ENCODE measurements at places on chromosomes 12 and 14. TPM values are rescaled to one million over a fixed set of nuclear protein-coding genes. Genes with fewer than 3 reads are reported as not detected.

GRCh38 chr14:94532447-94532846 is 23.2 kb upstream of the SERPINA12 start:
- no peak for DNase-seq

DNA sequence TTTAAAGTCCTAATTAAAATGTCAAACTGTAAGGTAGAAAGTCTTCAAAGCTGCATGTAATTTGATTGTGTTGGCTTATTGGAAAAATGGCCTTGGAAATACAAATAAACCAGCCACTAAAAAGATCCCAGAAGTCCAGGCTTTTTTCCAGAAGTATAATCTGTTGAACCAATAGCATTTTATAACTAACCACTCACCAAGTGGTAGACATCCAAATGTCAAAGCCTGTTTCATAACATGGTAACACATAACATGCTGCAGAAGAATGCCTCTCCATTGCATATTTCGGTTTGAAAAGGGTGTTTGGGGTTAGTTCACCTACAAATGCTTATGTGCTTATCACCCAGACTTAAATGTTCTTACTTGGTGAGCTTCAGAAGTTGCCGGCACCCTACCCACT is 183.7 kb upstream of the DIO2 start:
- no peak for DNase-seq

OR6C2 gene
- not detected for polyA plus RNA-seq

PHLDA1 gene
- 15.3 TPM for polyA plus RNA-seq

GRCh38 chr12:114668151-114668885 is 15.7 kb downstream of the TBX3 start:
- peak; percentile 82 for DNase-seq

GRCh38 chr12:45914090-45914489 is 76.3 kb downstream of the SCAF11 start:
- DNase-seq: no peak

CIT gene
- polyA plus RNA-seq: 3.7 TPM

SLC4A8 gene
- polyA plus RNA-seq: 1.1 TPM

DNA sequence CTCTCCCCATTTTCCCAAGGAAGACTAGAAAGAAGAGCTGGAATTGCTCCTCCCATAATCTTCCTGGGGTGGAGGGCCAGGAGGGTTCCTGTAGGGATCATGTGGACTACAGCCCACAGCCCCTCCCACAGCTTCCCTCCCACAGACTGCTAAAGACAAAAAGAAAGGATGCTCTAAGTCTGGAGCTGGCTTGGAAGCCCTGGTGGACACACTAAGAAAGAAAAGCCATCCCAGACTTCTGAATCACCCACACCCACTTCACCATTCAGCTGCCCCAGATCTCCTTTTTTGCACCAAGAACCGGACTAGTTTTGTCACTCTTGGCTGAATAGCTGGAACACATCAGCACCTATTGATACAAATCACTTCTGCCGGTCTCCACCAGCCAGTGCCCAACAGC is 56.8 kb upstream of the PLXNC1 start:
- DNase-seq: no peak

DNA sequence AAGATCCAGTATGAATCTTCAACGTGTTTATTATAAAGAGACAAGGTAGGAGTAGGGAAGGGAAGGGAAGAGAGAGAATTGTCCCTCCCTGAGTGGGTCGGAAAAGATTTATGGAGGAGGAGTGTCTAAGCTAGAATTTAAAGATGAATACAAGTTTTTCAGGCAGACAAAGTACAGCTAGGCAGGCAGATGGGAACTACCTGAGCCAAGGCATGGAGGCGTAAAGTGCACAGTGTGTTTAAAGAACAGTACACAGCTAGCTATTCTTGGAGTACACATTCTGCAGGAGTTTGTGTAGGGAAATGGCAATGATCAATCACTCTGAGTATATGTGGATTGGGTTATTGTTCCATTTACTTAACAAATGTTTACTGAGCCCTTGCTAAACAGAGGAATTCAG is 20.1 kb downstream of the PLEKHG7 start:
- DNase-seq: no peak

RTL1 gene
- not detected for polyA plus RNA-seq

DNA sequence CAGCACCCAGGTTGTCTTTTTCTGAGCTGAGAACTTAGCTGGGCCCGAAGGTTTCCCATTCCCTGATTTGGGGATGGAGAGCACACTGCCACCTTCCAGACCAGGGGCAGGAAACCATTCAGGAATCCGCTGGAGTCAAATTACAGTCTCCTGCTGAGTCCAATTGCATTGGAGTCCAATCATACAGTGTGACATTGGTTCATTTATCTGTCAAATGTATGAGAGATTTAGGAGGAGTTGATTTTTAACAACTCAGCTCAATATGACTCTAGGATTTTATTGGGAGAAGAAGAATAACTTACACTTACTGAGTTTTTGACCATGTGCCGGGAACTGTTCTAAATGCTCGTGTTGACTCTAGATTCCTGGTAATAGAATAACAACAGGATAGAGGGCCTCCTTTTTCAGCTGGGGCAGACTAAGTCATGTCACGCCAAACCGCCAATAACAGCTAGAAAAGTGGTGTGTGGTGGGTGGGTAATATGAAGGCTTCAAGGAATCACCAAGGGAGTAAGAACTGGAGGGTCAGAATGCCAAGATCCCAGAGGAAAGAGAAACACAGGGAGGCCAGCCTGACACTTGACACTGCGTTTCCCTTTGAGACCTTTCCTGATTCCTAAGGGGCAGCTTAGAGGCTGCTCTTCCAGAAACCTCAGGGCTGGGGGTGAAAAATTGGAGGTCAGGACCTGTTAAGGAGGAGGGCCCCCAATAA is 11.5 kb downstream of the SYNDIG1L start:
- no peak for DNase-seq

GRCh38 chr12:106984588-106985137 is 2.3 kb downstream of the MTERF2 start:
- DNase-seq: no peak

DNA sequence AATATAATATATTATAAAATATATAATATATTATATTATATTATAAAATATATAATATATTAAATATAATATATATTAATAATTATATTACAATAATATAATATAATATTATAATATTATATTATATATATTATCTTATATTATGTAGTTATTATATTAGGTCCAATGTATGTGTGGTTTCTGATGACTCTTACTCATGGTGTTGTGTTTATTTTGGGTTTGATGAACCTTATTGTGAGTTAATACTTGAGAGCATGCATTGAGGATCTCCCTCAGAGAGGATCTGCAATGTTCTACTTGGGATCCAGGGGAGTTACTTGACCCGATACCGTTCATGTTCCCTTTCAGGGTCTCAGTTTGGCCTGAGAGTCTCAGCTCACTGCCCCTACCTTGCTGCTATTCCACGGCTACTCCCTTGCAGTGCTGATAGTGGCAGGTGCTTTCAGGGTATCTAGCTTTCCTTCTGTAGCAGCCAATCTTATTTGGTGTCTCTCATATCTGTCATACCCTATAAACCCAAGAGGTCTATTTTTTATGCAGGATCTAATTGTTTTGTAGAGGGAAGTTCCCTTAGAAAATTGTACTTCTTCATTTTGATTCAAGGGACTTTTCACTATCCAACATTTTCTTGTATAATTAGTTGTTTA is 89.1 kb upstream of the ZDHHC17 start:
- DNase-seq: no peak

DNA sequence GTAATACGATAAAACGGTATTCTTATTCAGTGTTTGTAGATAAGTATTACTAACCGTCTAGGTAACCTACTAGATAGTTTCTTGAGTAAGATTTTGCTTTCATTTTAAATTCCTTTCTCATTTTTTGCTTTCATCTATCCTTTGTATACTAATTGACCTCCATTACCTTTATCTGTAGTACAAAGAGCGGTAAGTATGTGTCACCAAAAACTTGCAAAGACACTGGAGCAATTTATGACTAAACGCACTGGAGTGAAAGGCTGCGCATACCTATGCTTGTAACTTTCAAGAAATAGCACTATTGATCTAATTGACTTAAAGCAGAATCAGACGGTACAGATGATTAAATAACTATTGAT is 1.7 kb downstream of the ARHGAP5 start:
- peak; percentile 26 for DNase-seq

AHNAK2 gene
- polyA plus RNA-seq: 1.5 TPM

KLRK1 gene
- polyA plus RNA-seq: 0.50 TPM

- no peak for DNase-seq
Measured at GRCh38 chr14:104039214-104039613, 46.3 kb upstream of the ASPG start.

CCDC177 gene
- not detected for polyA plus RNA-seq

DNA sequence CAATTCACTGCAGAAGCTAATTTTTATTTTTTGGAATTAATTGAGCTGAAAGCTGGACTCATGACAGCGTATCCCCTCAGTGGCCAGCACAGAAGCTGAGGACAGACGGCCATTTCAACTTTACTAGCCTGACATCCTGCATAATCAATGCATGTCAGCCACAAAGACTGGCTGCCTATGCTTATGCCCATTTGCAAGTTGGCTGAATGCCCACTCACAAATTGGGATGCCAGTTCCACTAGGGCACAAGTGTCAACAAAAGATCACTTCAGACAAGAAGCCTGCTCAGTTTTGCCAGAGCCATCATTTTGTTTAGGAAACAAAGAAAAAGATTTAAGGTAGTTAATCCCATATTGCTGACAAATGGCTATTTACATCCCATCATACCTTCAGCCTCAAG is 417.6 kb downstream of the NOVA1 start:
- DNase-seq: no peak
